ENCODE measurements at places on chromosomes 3 and 15.
A peak's percentile ranks its signal among the peaks of the same experiment; 100 is the strongest.

DNA sequence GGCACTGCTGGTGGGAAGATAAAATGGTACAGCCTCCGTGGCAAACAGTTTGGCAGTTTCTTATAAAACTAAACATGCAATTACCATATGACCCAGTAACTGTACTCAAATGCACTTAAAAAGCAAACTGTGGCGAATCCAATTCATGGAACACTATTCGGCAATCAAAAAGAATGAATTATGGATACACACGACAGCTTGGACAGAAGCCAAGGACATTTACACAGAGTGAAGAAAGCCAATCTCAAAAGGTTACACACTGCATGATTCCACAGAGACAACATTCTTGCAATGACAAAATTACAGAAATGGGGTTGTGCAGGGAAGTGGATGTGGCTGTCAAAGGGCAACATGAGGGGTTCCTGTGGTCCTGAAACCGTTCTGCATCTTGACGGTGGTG is 122.1 kb upstream of the IQSEC1 start:
- DNase-seq: no peak

DNA sequence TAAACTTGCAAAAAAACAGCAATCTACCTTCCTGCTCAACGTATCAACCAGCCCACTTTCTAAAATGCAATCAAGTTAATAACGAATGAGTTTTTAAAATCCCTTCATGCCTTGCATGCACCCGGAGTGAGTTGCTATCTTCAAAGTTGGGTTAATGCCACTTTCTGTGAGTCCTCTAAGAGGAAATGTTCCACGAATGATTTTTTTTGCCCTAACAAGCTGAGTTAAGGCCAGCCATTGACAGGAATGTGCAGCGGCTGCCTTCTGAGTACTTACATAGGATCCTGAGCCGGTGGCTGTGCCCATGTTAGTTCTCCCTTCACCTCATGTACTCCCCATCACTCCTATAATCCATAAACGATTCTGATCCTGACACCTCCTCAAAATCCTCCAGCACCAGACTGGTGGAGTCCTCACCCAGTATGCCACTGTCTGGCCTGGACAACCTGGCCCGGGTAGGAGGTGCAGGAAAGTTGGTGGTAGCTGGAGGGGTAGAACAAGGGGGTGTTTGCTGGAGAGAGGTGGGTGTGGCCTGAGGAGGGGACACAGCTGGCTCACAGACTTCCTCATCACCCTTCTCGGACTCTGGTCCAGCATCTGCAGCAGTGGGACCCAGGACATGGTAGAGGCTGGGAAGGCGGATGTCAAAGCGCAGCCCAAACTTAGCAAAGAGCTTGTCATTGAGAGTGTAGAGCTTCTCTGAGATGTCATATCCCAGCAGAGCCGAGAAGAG is 12.4 kb downstream of the POPDC2 start:
- DNase-seq: no peak

DNA sequence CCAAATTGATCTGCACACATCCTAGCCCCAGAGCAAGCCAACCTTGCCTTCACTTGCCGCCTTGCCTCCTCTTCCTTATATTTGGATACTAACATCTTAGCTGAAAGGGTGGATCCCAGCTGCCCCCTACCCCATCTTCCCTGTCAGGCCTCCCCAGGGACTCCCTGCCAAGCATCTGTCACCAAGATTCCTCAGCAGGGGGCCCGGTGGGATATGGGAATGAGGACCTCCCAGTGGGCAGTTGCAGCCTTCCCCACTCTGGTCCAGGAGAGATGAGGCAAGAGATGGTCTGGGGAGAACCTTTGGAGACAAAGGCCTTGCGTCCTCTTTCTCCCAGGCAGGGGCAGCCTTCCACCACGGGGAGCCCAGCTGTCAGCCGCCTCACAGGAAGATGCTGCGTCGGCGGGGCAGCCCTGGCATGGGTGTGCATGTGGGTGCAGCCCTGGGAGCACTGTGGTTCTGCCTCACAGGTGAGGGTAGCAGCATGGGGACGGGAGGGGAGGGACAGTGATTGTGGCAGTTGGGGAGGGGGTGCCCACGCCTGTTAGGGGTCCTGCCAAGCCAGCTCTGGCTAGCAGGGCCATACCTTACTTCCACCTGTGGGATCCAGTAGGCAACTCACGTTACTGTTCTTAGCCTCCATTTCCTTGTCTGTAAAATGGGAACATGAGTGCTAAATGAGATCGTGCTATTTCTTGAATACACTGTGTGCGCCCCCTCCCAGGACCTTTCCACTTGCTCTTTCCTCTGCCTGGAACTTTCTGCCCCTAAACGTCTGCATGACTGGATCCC is 15.3 kb downstream of the CD276 start:
- no peak for DNase-seq

- DNase-seq: no peak
Observed at GRCh38 chr3:63414607-63415006, 136.5 kb downstream of the SYNPR start.

DNA sequence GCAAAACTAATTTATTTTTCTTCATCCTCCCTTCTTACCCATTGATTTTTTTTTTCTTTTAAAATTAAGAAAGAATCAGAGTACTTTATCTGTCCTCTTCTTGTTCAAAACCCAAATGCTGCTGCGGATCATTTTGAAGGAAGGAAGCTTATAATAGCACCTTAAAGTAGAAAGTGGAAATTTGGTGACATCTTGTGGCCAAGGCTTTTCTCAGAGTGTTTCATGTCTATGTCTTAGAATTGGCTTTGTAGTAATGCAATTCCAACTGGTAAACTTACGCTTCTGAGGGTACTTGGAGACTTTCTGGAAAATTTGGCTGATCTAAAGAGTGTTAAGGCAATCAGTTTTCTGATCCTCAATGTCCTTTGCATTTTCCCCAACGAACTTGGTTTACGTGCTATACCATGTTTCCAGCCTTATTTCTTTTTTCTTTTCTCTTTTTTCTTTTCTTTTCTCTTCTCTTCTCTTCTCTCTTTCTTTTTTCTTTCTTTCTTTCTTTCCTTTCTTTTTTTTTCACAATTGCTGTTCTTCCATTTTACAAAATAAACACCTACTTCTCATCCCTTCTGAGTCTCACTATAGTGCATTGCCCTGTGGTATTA is 30.7 kb downstream of the C3orf38 start:
- peak; percentile 43 for DNase-seq

GRCh38 chr15:61155741-61156700 is 73.1 kb downstream of the RORA start:
- no peak for DNase-seq

- peak; percentile 49 for DNase-seq
Observed at GRCh38 chr15:28885128-28885629, 595 bp upstream of the APBA2 start.

GRCh38 chr3:42911551-42911950 is 5.6 kb downstream of the ZNF662 start:
- no peak for DNase-seq

DNA sequence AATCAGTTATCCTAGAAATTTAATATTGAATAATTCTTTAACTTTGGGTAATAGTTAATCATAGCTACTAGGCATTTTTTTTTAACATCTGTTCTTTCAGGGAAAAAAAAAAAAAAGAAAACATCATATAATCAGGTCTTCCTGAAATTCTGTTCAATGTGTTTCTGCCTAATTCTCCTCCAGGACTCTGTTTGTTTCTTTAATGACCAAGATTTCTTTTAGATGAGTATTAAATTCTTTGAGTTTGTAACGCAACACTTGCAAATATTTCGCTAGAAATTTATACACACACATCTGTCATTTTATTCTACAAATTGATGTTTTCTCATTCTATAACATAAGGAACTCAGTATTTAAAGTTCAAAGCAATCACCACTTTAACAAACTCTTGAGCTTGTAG is 56.7 kb downstream of the ALCAM start:
- no peak for DNase-seq

- DNase-seq: no peak
Observed at GRCh38 chr3:78918361-78919020, 849.3 kb downstream of the ROBO1 start.

- no peak for DNase-seq
Observed at GRCh38 chr15:64105113-64105704, 9.4 kb downstream of the SNX1 start.

DNA sequence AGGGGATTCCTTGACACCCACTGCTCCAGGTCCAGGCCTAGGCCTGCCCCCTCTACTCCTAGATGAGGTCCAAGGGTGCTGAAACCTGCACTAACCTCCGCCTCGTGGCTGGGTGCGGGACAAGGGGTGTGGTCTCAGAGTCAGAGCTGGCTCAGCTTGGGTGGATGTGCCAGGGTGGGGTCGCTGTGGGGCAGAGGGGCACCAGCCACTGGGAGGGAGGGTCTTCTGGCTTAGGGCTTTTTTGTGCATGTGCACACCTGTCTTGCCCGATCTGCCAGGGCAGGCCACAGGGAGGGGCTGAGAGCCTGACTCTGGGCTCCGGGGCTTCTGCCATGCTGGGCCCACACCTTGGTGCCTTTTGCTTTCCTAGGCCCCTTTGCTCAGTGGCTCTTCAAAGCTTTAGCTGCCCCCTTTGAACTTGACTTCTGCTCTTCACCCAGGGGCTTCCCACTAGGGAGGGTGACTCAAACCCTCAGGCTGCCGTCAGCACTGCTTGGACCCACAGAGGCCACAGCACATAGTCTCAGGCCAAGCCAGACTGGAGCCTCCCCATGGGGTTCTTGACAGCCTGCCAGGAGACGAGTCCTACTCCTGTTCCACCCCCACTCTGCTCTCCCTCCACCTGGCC is 73.0 kb downstream of the KLF13 start:
- no peak for DNase-seq

- no peak for DNase-seq
Observed at GRCh38 chr3:182294256-182294655, 499.0 kb upstream of the ATP11B start.
